ENCODE measurements at places on chromosomes 1 and 21.

GRCh38 chr1:198606020-198606438, 32.8 kb upstream of the PTPRC start:
- no peak for DNase-seq

DNA sequence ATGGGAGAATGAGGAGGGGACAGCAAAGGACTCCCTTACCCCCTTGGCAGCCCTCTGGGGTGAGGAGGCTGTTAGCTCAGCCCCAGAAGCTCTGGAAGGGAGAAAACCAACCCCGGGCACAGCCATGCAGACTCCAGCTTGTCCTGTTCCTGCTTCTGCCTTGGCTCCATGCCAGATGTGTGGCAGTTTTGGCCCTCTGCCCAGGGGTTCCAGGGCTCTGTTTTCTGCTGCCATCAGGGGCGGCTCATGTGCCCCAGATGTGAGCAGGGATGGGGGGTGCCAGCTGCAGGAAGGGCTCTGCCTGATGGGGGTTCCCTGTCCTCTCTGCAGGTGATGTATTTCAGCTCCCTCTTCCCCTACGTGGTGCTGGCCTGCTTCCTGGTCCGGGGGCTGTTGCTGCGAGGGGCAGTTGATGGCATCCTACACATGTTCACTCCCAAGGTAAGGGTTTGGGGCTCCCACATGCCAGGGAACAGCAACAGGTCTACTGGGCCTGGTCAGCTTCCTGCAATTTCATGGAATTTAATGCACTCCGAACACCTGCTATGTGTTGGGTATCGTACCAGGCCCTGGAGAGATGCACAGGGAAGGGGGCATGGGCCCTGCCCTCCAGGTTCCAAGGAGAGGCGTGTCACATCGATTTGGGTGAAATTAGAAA, 26.1 kb downstream of the SLC6A17 start:
- no peak for DNase-seq

GRCh38 chr1:114347431-114348209, 163.4 kb downstream of the TRIM33 start:
- DNase-seq: no peak

DNA sequence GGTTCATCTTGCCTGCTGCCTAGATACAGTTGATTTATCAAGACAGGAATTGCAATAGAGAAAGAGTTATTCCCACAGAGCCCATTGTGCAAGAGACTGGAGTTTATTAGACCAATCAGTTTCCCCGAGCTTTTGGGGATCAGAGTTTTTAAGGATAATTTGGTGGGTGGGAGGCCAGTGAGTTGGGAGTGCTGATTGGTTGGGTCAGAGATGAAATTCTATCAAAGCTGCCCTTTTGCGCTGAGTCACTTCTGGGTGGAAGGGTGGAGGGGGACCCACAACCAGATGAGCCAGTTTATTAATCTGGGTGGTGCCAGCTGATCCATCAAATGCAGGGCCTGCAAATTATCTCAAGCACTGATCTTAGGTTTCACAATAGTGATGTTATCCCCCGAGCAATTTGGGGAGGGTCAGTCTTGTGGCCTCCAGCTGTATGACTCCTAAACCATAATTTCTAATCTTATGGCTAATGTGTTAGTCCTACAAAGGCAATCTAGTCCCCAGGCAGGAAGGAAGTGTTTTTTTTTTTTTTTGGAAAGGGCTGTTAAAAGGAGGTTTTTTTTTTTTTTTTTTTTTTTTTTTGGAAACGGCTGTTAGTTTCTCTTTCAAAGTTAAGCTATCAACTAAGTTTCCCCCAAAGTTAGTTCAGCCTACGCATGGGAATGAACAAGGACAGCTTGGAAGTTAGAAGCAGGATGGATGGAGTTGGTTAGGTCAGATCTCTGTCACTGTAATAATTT, 7.4 kb downstream of the SLC16A4 start:
- no peak for DNase-seq

- no peak for DNase-seq
Measured at GRCh38 chr1:20321573-20321972, 30.9 kb downstream of the VWA5B1 start.

DNA sequence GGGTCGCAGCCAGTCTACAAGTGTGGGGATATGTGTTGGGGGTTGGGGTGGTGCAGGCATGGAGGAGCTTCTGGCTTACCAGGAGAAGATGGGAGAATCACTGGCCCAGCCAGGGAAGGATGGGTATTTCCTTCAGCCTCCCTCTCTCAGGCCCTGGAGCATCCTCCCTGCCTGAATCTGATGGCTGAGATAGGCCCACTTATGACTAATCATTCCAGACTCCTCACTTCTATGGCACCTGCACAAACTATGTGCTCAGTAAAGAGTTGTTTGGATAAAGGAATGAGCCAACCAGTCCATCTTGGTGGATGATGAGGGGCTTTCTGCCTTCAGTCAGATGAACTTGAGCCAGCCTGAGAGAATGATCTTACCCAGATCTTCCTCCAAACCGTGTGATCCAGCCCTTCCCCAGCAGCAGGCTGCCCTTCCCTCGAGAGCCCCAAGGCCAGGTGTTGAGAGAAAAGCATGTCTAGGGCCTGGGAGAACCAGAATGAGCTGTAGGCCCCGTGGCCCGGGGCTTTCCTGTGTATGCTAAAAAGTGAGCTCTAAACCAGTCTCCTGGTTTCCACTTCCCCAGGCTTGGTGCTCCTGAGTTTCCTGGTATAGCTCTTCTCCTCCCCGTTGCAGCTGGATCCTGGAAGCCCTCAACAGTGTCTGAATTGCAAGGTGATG, 1.3 kb downstream of the GPA33 start:
- DNase-seq: no peak

DNA sequence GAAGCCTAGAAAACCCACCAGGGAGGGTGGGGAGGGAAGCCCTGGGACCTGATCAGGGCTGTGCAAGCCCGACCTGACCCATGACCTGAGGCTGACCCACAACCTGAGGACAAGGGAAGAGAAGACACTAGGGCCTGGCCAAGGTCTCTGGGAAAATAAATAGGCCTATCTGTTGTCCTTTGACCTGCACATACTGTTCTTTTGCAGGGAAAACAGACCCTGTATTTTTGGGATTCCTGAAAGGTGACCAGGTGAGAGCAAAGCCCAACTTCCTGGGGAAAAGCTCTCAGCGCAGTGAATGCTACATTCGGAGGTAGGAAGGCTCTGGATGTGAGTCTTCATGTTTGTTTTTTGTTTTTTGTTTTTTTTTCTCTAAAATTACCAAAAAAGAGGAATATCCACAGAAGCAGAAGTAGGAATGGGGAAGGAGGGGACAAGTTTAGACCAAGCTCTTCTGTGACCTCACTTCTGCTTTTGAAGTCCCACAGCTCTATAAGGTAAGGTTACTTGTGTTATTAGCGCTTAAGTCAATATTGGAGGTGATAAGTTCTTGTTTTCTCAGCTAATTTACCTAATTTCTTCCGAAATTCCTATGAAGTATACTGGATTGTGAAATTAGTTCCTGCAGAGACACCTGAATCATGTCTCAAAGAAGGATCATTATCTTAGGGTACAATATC, 26.2 kb upstream of the LYST start:
- DNase-seq: no peak

DNA sequence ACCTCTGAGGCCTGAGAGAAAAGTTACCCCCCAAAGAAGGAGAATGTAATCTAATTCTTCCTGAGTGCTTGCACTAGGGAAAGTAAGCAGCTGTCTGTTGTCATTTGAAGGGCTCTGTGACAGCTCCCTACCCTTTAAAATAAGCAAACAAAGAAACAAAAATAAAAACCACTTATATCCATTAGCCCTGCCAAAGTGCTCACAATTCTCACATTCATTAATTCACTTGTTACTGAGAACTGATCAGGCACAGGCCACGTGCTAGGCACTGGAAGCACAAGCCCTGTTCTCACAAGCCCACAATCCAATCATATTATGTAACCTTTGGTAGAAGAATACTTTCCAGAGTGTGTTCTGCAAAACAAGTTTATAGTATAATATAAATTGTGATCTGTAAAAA, 199.4 kb downstream of the ZC3H11B start:
- no peak for DNase-seq

GRCh38 chr1:233844692-233845091, 59.8 kb upstream of the SLC35F3 start:
- no peak for DNase-seq

- peak; percentile 94 for DNase-seq
Measured at GRCh38 chr1:31238986-31239613, 587 bp downstream of the NKAIN1 start.

DNA sequence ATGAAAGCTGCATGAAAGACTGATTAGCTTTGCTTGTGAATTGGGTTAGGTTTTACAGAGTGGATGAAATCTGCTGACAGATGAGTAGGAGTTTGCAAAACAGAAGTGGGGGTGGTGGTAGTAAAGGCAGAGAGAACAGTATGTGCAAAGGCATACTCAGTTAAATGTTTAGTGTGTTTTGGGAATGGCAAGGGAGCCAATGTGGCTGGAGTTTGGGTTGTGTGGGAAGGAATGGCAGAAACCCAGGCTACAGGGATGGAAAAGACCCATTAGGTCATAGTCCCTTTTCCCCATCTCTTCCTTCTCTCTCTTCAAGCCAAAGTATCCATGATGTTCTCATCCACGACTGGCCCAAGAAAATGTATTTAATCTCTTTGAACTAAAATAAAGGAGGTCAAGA, 362.2 kb upstream of the LYPLAL1 start:
- DNase-seq: no peak

DNA sequence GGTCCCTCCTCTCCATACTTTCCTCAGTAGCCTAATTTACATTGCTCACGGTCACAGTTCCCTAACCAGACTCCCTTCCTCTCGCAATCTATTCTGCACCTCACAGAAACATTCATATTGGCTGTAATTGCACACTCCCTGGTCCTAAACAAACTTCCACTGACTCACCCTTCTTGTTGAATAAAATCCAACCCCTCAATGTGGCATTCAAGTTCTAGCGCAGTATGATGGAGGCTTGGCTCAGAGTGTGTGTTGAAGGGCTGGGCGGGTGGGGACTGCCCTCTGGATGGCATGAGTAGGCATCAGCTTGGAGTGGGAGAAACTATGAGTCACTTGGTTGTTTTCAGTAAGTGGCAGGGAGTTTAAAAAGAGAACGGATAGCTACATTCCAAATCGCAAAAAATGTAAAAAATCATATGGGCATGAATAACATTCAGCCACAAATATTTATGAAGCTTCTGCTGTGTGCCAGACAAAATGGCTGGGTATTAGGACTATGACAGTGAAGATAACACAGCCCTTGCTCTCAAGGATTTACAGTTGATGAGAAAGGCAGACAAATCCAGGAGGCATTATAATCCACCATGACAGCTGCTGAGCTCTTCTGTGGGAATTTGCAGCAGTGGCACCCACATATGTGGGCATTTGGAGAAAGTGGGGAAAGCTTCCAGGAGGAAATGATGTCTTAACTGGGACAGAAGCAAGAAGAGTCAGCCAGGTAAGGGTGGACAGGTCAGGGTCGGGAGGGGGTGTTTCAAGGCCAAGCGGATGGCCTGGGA, 42.2 kb upstream of the LYST start:
- no peak for DNase-seq

- no peak for DNase-seq
Measured at GRCh38 chr1:23664837-23665795, 26.5 kb upstream of the RPL11 start.

GRCh38 chr1:205933671-205934618, 9.3 kb downstream of the SLC26A9 start:
- DNase-seq: no peak

GRCh38 chr1:36408479-36408878, 10.8 kb upstream of the LSM10 start:
- DNase-seq: no peak

DNA sequence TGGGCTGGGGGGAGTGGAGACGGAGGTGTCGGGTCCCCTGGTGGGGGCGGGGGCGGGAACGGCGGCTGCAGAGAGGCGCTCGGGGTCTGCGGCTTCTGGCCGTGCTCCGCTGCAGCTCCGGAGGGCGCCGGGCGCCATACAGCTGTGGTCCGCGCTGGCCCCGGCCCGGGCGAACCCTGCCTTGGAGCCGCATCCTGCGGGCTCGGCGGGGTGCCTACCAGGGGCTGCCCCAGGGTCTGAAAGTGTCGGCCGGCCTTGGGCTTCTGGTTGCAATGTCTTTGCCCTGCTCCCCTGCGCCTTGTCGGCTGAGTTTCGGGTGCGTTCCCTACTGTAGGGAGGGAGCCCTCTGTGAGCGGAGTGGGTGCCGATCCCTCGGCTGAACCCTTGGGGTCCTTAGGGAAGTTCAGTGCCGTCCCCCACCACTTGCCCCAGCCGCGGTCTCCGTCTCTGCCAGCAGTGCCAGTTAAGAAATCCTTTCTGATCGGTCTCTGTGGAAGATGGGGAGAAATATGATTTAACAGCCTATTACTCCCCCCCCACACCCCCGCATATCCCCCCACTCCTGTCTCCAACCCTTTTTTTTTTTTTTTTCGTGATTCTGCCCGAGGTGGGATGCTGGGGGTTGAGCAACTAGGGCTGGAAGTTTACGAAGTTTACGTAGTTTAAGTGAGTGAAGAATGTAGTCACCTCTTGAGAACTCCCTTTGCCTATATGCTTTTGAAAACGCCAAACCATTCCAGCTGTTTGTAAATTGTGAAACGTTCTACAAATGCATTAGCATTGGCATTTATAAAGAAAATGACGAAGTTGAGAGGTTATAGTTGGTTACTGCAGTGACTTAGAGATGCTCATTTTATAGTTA, 588 bp downstream of the NEXN start:
- DNase-seq: peak; percentile 39

DNA sequence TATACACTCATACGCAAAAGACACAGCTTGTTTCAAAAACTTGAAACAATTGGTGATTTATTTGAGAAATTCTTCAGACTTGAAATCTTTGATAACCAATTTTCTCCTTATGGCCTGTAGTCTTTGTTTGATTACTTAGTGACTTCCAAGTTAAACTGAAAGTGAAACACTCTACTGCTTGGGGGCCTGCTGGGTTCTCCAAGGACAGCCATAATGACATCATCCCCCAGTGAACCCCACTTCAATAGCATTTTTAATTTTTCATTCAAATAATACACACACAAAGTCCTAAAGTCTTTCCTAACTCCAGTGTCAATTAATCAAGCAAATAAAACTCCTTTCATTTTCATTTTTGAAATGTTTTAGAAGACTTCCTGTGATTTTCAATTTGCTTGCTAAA, 59.2 kb downstream of the KRTAP19-8 start:
- no peak for DNase-seq

DNA sequence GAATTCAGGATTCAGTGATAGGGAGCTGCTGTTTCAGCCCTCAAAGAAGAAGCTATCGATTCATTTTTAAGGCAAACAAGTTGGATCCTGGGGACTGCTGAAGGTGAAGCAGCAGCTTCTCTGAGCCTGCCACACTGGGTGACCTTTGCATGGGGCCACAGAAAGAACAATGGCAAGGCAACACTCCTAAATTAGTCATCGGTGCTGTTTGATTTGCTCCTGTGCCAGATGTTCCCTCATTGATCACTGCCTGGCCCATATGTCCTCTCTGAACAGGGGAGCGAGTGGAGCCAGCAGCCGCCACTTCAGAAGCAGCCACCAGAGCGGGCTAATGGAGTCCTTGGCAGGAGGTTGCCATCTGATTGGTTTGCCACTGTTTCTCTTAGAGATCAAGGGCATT, 391.5 kb downstream of the NTNG1 start:
- no peak for DNase-seq

Measured in NCI-H526 treated with DMSO at 0.1 percent for 48 hours (cell line).